ENCODE measurements at places on chromosomes 11 and 22.
A peak's percentile ranks its signal among the peaks of the same experiment; 100 is the strongest.

DNA sequence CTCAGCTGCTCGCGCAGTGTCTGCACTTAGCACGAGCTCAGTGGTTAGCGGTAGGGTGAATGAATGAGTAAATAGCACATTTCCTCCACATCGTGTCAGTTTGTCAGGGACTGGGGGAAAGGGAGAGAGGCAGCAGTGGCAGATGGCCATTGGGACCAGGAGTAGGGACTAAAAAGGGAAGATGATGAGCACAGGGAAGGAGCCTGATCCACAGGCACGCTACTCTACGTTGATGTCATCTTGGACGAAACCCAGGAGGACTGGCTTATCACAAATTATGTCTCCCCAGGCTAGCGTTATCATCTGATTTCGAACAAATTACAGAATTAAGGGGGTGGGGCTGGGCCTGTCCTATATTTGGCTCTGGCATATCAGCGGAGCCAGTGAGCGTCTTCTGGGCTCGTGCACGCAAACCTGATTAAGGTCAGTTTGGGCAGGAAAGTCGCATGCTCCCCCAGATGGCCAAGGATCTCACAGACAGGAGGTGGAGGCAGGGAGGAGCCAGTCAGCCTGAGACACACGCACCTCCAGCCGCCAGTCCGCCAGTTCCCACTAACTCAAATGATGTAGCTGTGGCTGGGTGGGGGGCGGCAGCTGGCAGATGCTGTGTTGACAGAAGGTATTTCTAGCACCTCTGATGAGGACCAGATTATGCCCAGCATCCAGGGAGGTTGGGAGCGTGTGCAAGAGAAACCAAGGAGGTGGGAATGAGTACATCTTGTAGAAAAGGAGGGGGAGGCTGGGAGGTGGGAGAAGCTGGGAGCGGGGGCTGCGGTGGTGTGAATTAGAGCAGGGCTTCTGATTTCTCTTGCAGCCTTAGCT is 97.4 kb upstream of the PRDM11 start:
- DNase-seq, result no peak

DNA sequence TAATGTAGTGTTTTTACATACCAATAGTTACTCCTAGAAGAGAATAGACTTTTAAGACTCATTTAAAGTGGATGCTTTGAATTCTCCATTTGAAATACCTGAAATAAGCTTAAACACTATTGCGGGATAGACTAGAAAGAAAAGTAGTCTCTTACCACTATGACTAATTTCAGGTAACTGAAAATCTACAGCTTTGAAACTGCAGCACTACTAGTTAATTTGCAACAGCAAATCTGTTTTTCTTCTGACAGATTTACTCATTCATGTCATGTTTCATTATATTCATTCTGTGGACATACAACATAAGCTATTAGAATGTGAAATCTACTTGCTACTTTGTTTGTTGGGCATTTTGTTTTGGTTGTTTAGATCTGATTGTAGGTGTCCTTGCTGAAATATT is 153.6 kb downstream of the MAML2 start:
- no peak for DNase-seq

DNA sequence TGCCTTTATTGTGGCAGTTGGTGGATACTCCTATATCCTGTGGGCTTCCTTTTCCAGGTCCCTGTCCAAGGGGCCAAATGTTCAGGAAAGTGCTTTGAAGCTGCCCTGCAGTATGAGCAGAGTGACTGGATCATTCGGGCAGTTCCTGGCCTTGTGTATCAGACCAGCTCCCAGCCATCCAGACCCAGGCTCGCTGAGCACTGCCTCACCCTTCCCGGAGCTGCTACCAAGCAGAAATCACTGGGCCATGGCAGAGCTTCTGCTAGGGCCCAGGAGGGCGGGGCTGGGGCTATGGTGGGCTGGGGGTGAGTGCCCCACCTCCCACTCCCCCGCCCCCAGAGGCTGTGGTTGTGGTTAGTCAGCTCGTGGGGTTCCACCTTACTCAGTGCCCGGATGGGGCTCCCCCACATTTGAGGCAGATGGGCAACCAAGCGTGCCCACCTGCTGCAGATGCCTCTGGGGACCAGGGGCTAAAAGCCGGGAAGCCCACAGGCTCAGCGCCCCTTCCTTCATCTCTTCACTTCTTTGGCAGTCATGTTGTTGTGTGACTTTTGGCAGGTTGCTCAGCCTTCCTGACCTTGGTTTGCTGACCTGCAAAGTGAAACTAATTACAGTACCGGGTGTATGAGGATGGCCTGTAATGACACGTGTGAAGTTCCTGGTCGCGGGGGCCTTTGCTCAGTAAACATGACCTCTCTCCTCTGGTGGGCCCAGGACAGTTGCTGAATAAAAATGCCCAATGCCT is 2.1 kb upstream of the LRRC32 start:
- DNase-seq, result no peak

- DNase-seq, result no peak
Observed at GRCh38 chr22:43561415-43562178, 149.8 kb downstream of the MPPED1 start.

DNA sequence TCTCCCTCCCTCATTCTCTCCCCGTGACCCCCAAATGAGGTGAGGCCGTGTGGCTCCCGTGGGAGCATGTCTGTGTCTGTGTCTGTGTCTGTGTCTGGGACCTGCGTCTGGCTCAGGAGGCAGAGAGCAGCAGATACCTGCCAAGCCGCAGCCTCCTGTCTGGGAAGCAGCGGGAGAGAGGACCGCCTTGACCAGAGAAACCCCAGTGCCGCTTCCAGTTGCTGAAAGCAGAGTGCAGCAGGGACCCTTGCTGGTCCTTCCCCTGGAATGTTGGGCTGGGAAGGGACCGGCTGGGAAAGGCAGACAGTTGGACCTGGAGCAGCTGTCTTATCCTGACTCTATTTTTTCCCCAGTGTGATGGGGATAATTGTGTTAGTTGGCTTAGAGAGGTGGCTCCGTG is 525 bp downstream of the CSDC2 start:
- DNase-seq, result no peak

GRCh38 chr22:22527312-22527711 is 7.2 kb upstream of the ZNF280A start:
- no peak for DNase-seq

DNA sequence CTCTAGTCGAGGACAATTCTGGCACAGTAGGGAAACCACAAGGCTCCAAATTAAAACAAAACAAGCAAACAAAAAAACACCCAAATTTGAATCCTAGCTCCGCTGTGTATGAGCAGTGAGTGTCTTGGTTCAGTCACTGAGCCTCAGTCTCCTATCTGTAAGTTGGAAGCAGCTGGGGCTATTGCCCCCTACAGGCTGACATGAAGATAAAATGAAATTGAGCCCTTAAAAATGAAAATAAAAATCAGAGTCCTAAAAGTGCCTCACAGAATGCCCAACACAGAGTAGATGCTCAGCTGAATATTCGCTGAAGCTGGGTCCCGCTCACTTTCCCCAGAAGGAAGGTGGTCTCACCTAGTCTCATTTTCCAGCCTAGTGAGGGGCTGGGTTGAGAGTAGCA is 65.2 kb downstream of the PDE2A start:
- DNase-seq, result no peak

GRCh38 chr11:114084414-114084813 is 24.9 kb downstream of the ZBTB16 start:
- no peak for DNase-seq

- DNase-seq, result no peak
Observed at GRCh38 chr22:29704528-29705285, 15.1 kb upstream of the CABP7 start.

DNA sequence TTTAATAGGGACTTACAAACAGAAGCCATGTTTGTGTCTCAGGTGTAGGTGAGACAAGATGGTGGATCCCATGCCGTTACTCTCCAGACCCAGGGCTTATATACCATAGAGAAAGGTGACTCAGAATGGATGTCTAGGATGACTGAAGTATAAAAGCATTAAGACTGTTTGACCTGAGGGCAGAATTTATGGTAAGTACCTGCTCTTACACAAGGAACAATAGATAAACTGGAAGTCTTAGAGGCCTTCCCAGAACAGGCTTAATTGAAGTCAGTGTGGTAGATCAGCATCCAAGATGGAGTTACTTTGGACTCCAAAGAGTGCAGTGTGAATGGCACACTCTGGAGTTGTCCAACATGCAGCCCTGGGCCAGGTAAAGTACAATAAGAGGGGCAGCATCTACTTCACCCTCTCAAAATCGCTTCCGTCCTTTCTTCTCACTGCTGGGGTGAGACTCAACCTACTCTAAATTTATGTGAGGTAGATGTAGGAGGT is 387.0 kb upstream of the DDI1 start:
- no peak for DNase-seq

- DNase-seq, result no peak
Observed at GRCh38 chr11:20388096-20389055, 860 bp downstream of the PRMT3 start.

DNA sequence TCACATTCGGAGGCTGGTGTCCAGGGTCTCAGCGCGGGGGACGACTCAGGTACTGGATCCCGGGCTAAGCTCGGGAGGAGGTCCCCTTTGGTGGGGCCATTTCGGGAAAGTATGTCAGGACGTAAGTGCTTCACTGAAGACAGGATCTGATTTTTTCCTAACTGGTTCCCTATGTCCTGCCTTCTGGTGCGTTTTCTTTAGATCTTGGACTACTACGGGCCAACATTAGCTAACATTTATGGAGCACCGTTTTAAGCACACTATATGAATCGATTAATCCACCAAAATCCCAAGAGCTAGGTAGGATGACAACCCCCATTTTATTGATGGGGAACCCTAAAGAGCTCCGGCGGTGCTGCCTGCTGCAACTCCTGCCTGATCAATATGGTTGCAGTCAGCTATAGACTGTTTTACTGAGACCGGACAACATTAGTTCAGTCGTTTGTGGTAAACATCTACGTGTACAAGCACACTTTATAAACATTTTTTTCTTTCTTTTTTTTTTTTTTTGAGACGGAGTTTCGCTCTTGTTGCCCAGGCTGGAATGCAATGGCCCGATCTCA is 17.0 kb upstream of the WDR74 start:
- no peak for DNase-seq

- DNase-seq, result no peak
Observed at GRCh38 chr11:79396674-79397073, 44.2 kb downstream of the TENM4 start.

- DNase-seq, result peak; percentile 38
Observed at GRCh38 chr11:76210931-76211851, 4.9 kb upstream of the WNT11 start.

Data from Right ventricle myocardium superior (tissue), 1 donor.